Pancreas (tissue), 10 donors: ENCODE measurements at places on chromosomes 16 and 17.

- H3K36me3 ChIP-seq = no peaks in the 10 kb centered on the region
- H3K4me3 ChIP-seq = no peak overlapping the region
- H3K4me1 ChIP-seq = no peaks in the 10 kb centered on the region
- no peak for DNase-seq
- no peak overlapping the region for H3K27ac ChIP-seq
- H3K27me3 ChIP-seq = no peaks in the 10 kb centered on the region
Measured at GRCh38 chr17:45935710-45936509, 41.6 kb downstream of the MAPT start.

DNA sequence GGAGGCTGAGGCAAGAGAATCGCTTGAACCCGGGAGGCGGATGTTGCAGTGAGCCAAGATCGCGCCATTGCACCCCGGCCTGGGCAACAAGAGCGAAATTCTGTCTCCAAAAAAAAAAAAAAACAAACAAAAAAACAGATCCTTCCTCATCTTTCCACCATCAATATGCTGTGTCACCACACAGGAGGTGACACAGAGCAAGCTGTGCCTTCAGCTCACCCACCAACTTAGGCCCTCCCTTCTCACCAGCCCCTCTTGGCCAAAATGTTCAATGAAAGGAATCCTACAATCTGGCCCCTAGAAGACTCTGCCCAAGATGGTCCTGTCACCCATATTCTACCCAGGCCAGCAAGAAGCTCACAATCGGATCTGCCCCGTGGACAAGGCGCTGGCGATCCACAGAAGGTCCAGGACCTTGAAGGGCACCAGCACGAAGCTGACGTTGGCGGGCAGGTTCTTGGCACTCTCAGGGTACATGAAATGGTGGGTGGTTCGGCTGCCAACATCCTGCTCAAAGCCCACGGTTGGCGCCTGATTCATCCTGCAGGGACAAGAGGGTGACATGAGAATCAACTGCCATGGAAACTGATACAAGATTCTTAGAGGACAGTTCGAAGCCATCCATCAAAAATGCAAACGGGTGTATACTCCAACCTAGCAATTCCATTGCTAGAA lies 41.4 kb downstream of the DDX19A start:
- H3K27ac ChIP-seq = no peak overlapping the region
- no peak for DNase-seq
- H3K4me3 ChIP-seq = no peak overlapping the region
- no peaks in the 10 kb centered on the region for H3K27me3 ChIP-seq

DNA sequence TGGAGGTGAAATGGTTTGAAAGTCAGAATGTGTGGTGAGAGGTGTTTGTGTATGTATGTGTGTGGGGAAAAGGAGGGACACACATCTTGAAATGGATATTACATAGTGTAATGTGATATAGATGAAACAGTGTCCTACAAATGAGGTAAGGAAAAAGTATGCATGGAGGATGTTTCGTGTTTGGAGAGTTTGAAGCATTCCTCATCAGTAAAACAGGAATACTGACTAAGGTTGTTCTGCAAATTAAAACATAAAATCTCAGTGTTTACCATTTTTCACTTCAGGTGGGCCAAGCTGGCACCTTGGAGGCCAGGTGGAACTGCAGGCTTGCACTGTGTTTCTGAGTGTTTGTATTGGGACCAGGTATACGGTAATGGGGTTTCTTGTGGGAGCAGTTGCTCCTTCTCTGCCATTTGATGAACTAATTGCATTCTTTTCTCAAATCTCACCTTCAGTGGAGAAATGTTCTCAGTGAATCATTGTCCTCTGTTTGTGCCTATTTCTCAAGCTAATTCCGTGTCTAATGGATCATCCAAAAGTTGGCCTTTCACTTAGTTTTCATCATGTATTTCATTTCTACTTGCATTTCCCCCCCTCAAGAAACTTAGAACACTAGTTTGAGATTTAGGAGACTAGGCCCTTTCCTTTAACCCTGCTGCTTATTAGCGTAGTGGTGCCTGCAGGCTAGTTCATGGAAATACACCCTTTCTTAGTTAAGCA lies 8.2 kb upstream of the TBKBP1 start:
- no peak for DNase-seq
- peaks cover 8% of the 10 kb centered on the region for H3K36me3 ChIP-seq
- no peak overlapping the region for H3K27ac ChIP-seq
- H3K4me3 ChIP-seq = no peak overlapping the region

DNA sequence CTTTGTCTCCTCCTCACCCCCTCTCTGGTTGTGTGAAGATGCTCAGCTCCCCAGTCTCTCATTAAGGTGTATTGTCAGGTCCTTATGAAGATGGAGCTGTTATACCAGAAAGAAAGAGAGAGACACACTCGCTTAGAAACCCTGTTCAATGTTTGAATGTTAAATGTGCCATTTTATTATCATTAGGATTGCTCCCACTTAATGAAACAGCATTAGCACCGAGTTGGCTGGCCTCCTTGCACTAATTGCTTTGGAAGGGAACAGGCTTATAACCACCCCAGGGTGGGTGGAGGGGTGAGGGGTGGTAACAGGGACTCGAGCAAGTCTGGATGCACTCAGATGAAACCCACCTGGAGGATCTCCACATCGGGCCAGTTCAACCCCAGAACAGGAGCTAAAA lies 14.4 kb downstream of the PIPOX start:
- no peaks in the 10 kb centered on the region for H3K4me1 ChIP-seq
- no peak for DNase-seq
- no peaks in the 10 kb centered on the region for H3K36me3 ChIP-seq
- H3K27ac ChIP-seq = no peak overlapping the region
- H3K4me3 ChIP-seq = no peak overlapping the region

- no peaks in the 10 kb centered on the region for H3K27me3 ChIP-seq
- H3K4me3 ChIP-seq = no peak overlapping the region
- no peaks in the 10 kb centered on the region for H3K4me1 ChIP-seq
- no peak for DNase-seq
- no peak overlapping the region for H3K27ac ChIP-seq
Measured at GRCh38 chr16:19245326-19245925, 40.1 kb upstream of the CLEC19A start.

DNA sequence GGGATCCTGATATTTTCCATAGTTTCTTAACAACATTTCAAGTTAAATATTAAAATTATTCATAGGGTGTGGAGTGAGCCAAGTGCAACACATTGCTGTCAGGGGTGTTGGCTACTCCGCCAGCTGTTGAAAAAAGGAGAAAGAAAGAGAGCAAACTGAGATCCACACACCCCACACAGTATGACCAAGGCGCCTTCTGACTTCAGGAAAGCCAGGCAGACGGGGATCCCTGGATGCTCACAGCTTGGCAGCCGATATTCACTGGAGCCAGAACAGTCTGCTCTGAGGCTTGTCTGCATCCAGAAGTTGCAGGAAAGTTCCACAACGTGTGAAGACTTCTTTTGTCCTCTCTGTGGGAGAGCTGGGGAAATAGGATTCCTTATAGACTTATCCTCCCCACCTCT lies 9.3 kb downstream of the CHD9NB start:
- H3K36me3 ChIP-seq = no peaks in the 10 kb centered on the region
- no peaks in the 10 kb centered on the region for H3K4me1 ChIP-seq
- DNase-seq = no peak

DNA sequence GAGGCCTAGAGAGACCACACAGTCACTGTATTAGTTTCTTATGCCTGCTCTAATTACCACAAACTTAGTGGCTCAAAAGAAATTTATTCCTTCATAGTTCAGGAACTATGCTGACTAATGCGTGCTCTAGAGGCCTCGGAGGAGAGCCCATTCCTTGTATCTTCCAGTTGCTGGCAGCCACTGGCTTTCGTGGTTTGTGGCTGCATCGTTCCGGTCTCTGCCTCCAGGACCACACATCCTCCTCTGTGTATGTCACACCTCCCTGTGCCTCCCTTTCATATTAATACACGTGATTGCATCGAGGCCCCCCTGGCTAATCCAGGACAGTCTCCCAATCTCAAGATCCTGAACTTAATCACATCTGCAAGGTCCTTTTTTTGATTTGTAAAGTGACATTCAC lies 16.9 kb upstream of the MYLK3 start:
- H3K4me3 ChIP-seq = no peak overlapping the region
- H3K36me3 ChIP-seq = no peaks in the 10 kb centered on the region
- H3K4me1 ChIP-seq = no peaks in the 10 kb centered on the region
- no peak for DNase-seq
- H3K27ac ChIP-seq = no peak overlapping the region

- H3K4me1 ChIP-seq = peaks cover 3% of the 10 kb centered on the region
- H3K27me3 ChIP-seq = no peaks in the 10 kb centered on the region
- H3K36me3 ChIP-seq = no peaks in the 10 kb centered on the region
- H3K4me3 ChIP-seq = no peak overlapping the region
- no peak overlapping the region for H3K27ac ChIP-seq
Measured at GRCh38 chr16:626787-627453, 3.9 kb upstream of the WFIKKN1 start.

DNA sequence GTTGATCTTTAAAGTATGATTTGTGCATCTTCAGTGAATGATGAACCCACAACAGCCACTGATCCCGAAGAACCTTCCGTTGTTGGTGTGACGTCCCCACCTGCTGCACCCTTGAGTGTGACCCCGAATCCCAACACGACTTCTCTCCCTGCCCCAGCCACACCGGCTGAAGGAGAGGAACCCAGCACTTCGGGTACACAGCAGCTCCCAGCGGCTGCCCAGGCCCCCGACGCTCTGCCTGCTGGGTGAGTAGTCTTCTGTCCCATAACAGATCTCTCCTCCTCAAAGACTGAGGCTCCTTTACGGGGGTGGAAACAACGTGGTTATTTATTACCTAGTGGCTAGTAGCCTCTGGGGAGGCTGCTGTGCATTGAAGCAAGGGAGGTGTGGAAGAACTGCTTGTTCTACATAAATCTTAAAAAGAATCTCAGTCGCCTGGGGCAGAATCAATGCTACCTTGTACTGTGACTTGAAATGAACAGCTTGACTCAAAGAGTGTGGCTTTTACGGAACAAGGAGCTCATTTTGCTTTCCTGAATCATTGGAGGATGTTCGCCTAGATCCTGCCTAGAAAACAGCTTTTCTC lies 63.0 kb upstream of the CLEC18A start:
- H3K27me3 ChIP-seq = no peaks in the 10 kb centered on the region
- no peak overlapping the region for H3K4me3 ChIP-seq
- no peak for DNase-seq
- no peak overlapping the region for H3K27ac ChIP-seq

- peak; percentile 35 for DNase-seq
- H3K27ac ChIP-seq = no peak overlapping the region
- H3K4me3 ChIP-seq = no peak overlapping the region
- H3K27me3 ChIP-seq = no peaks in the 10 kb centered on the region
Measured at GRCh38 chr17:50186661-50187393, 14.6 kb downstream of the COL1A1 start.

DNA sequence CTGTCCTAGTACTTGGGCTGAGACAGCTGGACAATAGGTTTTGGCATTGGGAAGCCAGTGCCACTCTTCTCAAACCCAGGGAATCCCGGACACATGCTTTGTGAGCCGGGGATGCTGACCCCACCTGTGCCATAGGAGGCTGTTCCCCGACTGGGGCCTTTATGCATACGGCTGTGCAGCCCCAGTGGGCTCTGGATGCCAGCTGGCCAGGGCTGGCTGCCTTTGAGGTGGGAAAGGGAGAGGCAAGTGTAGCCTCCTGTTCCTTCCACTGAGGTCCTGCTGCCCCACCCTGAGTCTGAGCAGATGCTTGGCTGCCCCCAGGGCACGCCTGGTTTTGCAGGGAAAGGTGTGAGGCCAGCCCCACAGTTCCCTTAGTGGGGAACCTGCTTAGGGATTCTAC lies 105.7 kb downstream of the CCDC182 start:
- no peak overlapping the region for H3K4me3 ChIP-seq
- no peaks in the 10 kb centered on the region for H3K27me3 ChIP-seq
- no peak for DNase-seq
- H3K27ac ChIP-seq = no peak overlapping the region
- no peaks in the 10 kb centered on the region for H3K4me1 ChIP-seq

DNA sequence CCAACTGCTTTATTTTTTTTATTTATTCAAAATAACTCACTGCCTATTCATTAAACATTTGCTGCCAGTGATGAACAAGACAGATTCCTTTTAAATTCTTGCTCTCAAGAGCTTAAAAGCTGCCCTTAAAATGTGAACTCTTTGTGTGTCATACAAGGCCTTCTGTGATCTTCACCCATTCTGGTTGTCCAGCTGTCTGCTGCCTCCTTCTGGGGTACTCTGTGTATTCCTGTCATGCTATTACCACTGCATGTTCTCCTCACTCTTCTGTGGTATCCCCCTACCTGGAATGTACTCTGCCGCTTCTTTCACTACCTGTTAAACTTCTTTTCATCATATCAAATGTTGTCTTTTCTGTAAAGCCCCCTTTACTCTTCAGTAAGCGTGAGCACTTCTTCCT lies 165.8 kb downstream of the CHD9 start:
- H3K27me3 ChIP-seq = no peaks in the 10 kb centered on the region
- DNase-seq = no peak
- H3K4me1 ChIP-seq = peaks cover 22% of the 10 kb centered on the region
- H3K4me3 ChIP-seq = no peak overlapping the region
- H3K27ac ChIP-seq = no peak overlapping the region

- H3K27ac ChIP-seq = no peak overlapping the region
- no peaks in the 10 kb centered on the region for H3K36me3 ChIP-seq
- peaks cover 11% of the 10 kb centered on the region for H3K4me1 ChIP-seq
- DNase-seq = no peak
Measured at GRCh38 chr16:68082629-68083238, 2.4 kb upstream of the NFATC3 start.

- H3K4me1 ChIP-seq = no peaks in the 10 kb centered on the region
- no peak for DNase-seq
- no peak overlapping the region for H3K4me3 ChIP-seq
- H3K27me3 ChIP-seq = no peaks in the 10 kb centered on the region
- H3K27ac ChIP-seq = no peak overlapping the region
Measured at GRCh38 chr17:12485361-12485906, 180.3 kb upstream of the MYOCD start.

DNA sequence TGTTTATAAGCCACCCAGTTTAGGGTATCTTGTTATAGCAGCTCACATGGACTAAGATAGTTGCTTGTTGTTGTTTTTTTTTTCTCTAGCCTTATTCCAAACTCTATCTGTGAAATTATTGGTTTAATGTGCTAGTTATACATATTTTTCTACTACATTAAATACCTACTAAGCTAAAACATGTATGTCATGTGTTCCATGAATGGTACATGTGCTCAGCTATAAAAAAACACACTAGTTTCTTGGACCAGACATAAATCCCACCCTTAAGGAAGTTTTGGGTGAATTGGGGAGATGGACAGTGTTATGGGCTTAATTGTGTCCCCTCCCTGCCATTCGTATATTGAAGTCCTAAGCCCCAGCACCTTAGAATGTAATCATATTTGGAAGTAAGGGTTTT lies 19.8 kb downstream of the ITPRIPL2 start:
- DNase-seq = no peak
- no peaks in the 10 kb centered on the region for H3K27me3 ChIP-seq
- no peak overlapping the region for H3K27ac ChIP-seq
- H3K36me3 ChIP-seq = no peaks in the 10 kb centered on the region
- no peaks in the 10 kb centered on the region for H3K4me1 ChIP-seq

DNA sequence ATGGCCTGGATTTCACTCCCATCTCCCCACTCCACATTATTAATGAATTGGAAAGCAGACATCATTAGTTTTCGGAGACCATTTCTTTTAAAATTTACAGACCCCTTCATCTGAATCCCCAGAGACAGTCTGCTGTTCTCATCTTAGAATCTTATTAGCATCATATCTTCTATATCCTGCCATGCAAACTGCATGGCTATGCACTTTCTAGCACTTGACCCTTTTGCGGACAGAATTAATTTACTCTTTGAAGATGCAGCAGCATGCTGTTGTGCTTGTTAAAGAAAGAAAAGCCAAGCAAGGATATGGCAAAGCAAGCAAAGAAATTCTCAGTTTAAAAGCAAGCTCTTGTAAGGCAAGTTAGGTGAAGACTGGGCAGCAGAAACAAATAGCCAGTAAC lies 201.2 kb upstream of the PMFBP1 start:
- H3K27ac ChIP-seq = no peak overlapping the region
- no peaks in the 10 kb centered on the region for H3K27me3 ChIP-seq
- no peaks in the 10 kb centered on the region for H3K36me3 ChIP-seq
- H3K4me3 ChIP-seq = no peak overlapping the region
- DNase-seq = no peak
